ENCODE measurements at places on chromosomes 5 and 9.

DNA sequence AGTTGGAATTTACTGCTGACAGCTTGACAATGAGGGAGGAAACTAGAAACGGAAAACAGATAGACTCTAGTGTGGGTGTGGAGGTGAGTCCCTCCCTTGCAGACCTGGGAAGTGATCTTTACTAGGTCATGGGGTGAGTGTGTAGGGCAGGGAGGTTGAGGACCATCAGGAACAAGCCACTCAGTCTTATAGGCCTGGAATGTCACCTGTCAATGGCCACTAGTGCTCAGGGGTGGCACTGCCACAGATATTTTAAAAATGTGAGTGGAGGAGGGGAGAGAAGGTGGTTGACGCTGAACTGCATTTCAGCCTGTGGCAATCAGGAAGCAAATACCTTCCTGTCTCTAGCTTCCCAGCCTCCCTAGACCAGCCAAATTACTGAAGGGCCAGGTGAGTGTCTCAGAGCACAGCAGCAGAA, 9.0 kb downstream of the OR2S2 start:
- no peak for DNase-seq

DNA sequence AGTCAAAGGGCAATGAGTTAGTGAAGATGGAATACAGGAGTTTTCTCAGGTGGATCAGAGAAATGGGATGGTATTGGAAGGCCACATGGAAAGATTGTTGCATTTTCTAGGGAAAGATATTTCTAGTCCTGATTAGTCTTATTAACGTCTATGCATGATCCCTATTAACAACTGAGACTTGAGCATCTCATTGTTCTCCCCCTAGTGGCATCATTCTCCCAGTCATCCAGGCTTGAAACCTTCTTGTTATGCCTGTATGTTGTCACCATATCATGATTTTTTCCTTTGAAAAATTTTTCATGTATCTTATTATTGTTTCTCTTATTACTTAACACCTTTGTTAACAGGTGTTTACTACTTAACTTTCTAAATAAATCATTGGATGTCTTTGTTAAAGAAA, 34.4 kb downstream of the KIF2A start:
- no peak for DNase-seq

DNA sequence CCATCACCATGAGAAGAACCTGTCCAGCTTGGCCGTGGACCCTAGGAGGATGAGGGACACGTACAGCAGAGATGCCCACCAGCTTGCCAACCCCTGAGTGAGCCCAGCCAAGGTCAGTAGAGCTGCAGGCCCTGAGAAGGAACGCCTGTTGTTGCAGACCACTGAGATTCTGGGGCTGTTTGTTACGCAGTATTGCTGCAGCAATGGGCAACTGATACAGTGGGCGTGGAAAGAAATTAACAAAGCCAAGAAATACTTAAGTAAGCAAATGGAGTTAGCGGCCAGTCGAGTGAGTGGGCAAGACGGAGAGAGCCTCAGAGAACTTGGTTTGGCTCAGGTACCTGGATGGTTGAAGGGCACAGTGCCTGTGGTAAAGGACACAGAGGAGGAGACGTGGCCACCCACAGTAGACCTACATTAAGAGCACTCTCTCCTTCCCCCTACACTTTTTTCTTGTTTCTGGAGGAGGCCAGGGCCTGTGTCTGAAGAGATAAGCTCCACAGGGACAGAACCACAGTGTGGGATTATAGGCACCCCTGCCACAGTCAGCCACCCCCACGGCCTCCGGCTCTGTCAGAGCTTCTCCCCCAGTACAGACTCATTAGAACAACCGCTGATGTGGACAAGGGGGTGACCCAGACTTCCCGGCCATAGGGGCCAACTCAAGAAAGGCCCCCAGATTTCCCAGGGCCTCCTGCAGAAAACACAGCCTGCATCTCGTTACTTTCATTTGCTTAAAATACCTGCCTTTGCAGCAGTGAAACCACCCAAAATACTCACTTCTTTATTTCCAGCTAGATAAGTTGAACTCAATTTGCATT, 40.1 kb upstream of the GRHPR start:
- no peak for DNase-seq

DNA sequence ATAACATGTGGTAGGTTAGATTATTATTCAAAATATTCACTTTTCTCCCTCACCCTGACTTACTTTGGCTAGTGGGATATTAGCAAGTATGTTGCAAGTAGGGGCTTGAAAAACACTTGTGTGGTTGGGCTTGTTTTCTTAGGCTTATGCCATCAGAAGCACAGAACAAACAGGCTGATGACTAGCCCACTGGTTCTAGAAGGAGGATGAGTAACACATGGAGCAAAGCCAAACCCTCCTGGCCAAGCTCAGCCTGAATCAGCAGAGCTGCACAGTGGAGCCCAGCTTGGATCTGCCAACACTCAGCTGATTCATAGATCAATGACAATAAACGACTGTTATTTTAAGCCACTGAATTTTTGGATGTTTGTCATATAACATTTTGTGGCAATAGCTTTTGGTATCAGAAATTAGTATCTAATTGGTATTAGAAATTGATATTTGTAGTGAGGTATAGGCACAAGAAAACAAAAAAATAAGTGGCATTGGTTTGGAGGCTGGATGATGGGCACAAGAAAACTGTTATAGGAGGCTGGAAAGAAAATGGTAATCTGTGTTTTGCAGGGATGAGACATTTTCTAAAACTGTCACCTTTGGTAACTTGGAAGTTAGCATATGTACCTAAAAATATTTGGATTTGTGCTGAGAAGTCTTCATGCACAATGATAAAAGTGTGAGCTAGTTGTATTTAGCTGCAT, 46.1 kb upstream of the ZBED3 start:
- DNase-seq: no peak

DNA sequence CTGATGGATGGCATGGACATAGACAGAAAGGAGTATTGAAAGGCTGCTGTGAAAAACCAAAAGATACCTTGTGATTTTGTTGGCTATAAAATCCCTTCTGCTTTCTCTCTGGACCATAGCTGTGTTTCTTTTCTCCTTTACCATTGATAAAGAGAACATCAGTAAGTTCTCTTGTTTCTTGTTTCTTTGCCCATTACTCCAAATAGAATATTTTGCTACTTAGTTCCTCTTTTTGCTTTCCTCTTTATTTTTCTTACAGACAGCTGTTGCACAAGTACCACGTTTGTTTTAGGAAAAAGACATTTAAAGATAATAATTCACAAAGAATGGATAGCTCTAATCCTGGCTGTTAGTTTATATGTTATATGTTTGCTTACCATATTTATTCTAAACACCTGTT, 1129.2 kb downstream of the DTWD2 start:
- DNase-seq: no peak

GRCh38 chr5:109721741-109722140, 32.0 kb downstream of the MAN2A1 start:
- DNase-seq: no peak

- DNase-seq: no peak
Observed at GRCh38 chr9:117492476-117492875, 77.6 kb upstream of the ASTN2 start.

GRCh38 chr9:109213285-109214121, 46.5 kb upstream of the FRRS1L start:
- DNase-seq: no peak

DNA sequence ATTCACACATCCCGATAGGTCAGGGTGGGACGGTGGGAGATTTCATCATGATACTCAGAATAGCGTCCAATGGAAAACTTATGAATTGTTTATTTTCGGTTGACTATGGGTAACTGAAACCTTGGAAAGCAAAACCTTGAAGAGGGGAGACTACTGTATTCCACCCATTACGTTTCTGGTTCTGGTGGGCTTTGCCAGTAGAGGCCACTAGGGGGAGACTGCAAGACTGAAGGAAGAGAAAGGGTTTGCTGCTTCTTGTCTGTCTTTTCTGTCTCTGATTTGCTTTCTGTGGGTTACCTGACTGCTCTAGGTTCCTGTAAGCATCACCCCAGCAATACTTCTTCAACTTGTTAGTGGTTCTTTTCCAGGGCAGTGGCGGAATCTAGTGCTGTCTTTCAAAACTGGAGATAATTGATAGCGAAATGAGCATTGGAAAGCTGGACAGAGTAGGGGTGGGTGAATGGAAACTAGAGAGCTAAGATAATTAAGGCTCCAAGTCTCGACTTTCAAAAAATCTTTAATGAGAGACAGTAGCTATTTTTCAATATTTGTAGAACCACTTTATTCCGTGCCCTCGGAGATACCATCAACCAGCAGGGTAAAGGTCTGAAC, 27.0 kb downstream of the GRIN3A start:
- no peak for DNase-seq

- DNase-seq: no peak
Observed at GRCh38 chr5:41876678-41877077, 6.5 kb upstream of the OXCT1 start.

- DNase-seq: no peak
Observed at GRCh38 chr9:73093740-73094379, 57.8 kb upstream of the ANXA1 start.

DNA sequence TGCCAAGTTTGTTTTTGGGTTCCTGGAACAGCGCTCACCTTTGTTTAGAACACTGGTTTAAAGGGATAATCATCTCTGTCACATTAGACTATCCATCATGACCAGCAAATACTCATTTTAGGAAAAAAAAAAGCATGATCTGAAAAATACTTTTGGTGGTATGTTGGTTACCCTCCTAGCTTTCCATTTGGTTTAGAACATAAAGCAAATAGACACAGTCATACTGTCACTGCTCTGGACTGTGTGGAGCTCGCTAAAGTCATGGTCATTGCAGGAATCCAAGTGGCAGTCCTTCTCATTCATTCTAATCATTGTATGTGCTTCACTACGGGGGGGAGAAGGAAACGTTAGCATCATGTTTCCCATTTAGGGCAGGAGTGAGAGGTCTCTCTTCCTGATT, 83.5 kb downstream of the PIK3R1 start:
- no peak for DNase-seq

GRCh38 chr9:95552814-95553546, 36.2 kb upstream of the PTCH1 start:
- peak; percentile 74 for DNase-seq

- DNase-seq: no peak
Observed at GRCh38 chr5:181008136-181008535, 19.5 kb downstream of the BTNL3 start.

GRCh38 chr5:77906806-77907205, 130.7 kb upstream of the TBCA start:
- DNase-seq: no peak

GRCh38 chr5:73290242-73290641, 117.2 kb downstream of the TMEM174 start:
- no peak for DNase-seq

DNA sequence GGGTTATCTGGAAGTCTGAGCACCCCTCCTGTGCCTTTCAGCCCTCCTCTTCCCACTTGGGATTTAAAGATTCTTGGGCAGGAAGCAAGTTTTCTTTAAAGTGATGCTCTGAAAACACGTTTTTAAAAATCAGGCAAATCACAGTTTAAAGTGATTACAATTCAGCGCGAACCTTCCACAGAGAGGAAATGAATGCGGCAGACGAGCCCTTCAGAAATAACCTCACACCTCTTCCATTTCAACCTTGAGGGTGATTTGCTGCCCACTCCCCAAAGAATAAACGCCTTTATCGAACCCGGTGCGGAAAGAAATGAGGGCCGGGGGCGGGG, 2.3 kb upstream of the EFNA5 start:
- DNase-seq: no peak

DNA sequence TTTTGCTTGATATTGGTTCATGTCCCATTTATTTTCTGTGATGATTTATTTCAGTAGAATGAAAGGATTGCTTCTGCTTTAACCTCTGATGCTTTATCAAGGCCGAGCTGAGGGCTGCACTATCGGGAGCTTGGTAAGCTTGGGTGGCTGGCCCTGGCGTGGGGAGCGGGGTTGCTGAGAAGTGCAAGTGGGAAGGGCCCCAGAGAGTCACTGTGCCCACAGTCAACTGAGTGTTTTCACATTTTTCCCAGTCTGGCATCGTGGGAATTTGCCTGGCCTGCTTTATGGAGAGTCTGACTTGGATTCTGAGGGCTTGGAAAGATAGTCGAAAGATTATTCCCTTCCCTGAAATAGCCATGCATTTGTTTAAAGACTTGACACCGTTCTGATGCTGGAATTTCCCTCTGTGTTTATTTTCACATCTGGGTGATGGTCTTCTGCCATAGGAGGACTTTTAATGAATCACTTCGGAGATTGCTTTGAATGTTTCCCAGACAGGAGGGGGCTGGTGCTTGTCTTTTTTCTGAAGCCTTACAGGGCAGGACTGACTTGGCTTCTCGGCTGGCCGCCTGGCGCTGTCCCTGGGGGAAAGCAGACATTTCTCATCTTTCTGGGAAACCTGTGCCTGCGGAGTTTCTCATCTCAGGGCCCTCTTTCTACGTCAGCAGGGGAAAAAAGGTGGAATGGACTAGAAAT, 139.0 kb downstream of the BOD1 start:
- no peak for DNase-seq

DNA sequence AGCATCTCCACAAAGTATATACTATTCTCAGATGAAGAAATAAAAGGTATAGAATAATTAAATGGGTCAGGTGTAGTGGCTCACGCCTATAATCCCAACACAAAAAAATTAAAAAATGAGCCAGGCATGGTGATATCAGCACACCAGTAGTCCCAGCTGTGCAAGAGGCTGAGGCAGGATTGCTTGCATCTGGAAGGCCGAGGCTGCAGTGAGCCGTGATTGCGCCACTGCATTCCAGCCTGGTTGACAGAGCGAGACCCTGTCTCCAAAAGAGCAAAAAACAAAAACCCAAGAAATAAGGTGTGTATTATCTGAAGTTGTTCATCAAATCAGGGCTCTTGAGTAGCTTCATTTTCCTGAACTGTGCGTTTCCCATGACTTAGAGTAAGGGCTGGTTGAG, 83.2 kb upstream of the MYO10 start:
- DNase-seq: no peak

GRCh38 chr9:128104171-128104618, 23.3 kb downstream of the PTGES2 start:
- no peak for DNase-seq

GRCh38 chr5:55510523-55510880, 24.3 kb downstream of the PLPP1 start:
- no peak for DNase-seq

GRCh38 chr5:117547192-117547591, 972.6 kb upstream of the SEMA6A start:
- DNase-seq: no peak

DNA sequence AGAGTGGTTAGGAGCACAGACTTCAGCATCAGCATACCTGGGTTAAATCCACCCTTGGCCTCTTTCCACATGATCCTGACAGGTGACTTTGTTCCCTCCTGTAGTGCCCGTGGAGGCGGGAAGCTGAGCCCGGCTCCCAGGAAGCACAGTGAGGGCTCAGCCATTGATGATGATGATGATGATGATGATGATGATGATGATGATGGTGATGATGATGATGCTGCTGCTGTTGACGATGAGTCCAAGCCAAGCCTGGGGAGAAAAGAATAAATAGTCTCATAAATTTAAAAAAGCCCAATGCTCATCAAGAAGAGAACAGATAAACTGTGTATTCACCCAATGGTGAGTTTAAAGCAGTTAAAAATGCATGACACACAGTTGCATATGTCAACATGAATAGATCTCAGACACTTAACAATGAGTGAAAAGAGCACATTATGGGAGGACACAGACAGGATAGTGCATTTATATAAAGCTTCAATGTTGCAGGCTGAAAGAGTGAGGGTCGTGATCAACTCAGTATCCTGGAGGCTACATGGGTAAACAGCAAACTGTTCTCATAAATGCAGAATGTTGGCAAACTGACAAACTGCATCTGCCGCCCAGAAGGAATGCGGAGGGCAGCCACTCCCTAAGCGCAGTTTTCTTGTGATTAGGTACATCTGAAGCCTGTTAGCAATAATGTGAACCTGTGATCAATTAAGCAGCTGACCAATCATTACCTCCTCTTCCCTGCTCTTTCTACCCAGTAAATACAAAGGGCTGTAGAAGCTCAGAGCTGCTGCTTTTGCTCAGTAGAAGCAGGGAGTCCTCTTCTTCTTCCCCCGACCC, 11.7 kb upstream of the CFAP157 start:
- DNase-seq: no peak

- no peak for DNase-seq
Observed at GRCh38 chr9:105883847-105884246, 189.5 kb downstream of the TMEM38B start.
